Right forelimb (tissue), 1 donor: ENCODE measurements at places on chromosomes 11 and 22.

DNA sequence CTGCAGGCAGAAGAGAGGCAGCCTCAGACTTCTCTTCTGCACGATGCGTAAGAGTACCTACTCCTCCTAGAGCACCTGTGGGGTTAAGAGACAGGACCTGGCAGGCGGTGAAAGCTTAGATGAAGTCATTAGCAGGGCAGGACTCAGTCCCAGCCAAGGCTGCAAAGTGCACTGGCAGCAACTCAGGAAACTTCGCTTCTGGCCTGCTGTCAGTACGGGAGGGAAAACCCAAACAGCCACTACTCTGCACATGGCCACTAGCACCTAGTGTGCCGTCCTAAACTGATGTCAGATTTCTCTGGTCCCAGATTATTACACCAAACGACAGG lies 8.8 kb upstream of the KLHL35 start:
- DNase-seq, result no peak

- no peak for DNase-seq
Measured at GRCh38 chr11:35182317-35182939, 43.5 kb downstream of the CD44 start.

DNA sequence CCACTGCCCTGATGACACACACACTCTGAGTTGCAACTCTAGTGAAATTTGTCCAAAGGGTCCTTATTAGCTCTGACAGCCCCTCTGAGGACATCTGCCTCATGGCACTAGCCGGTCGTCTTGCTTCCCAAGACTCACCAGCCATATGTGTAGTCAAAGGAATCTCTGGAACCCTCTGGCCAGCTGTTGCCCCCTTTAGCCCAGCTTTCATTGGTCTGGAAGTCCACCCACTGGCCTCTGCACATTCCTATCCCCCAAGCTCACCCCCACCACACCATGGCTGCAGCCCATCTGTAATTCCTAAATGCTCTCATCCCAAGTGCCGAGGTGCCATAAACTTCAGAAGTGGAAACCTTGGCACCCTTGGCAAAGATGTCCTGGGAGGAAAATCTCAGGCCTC lies 24.3 kb downstream of the SYT7 start:
- DNase-seq, result no peak

DNA sequence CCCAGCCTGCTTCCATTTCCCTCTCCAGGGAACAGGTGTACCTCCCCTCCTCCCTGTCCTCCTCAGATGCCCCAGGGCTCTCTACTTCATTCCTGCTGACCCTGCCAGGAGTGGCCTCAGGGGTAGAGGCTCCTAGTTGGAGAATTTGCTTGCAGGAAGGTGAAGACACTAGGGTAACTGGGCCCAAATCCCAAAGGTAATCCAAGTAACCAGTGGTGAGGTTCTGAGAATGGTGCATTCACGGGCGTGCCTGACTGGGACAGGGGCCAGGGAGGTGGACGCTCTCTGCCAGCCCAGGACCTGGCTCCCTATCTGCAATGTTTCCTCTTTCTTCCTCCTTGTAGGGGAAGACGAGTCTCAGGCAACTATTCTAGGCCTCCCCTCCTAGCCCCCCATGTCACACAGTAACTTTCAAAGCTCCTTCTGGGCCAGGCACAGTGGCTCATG lies 2.9 kb downstream of the SLC35C1 start:
- DNase-seq, result no peak
